Activated CD4-positive, alpha-beta memory T cell treated with anti-CD3 and anti-CD28 coated beads, Interleukin-2, amount 10 ng/mL, durations not matched to agents 7 days and 5 days (primary cell): ENCODE measurements at places on chromosomes 16 and 17. TPM values are rescaled to one million over a fixed set of nuclear protein-coding genes. Genes with fewer than 3 reads are reported as not detected.
A peak's percentile ranks its signal among the peaks of the same experiment; 100 is the strongest.

DNA sequence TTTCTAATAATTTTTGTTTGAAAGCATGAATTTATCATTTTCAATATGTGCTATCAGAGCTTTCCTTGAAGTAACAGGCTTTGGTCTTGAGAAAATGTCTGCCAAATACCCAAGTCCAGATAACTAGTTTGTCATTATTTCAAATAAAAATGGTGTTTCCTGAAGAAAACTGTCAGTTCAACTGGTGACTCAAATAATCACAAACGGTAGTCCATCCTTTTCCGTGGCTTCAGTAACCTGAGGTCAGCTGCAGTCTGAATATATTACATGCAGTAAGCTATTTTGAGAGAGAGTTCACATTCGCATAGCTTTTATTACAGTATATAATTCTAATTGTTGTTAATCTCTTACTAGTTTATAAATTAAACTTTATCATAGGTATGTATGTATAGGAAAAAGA lies 9.3 kb downstream of the SAP30BP start:
- no peaks in the 10 kb centered on the region for H3K27me3 ChIP-seq
- H3K27ac ChIP-seq = no peak overlapping the region
- H3K4me1 ChIP-seq = peaks cover 7% of the 10 kb centered on the region
- peaks cover 48% of the 10 kb centered on the region for H3K36me3 ChIP-seq
- DNase-seq = no peak

ERAL1 gene
- 34.6 TPM for total RNA-seq

DNA sequence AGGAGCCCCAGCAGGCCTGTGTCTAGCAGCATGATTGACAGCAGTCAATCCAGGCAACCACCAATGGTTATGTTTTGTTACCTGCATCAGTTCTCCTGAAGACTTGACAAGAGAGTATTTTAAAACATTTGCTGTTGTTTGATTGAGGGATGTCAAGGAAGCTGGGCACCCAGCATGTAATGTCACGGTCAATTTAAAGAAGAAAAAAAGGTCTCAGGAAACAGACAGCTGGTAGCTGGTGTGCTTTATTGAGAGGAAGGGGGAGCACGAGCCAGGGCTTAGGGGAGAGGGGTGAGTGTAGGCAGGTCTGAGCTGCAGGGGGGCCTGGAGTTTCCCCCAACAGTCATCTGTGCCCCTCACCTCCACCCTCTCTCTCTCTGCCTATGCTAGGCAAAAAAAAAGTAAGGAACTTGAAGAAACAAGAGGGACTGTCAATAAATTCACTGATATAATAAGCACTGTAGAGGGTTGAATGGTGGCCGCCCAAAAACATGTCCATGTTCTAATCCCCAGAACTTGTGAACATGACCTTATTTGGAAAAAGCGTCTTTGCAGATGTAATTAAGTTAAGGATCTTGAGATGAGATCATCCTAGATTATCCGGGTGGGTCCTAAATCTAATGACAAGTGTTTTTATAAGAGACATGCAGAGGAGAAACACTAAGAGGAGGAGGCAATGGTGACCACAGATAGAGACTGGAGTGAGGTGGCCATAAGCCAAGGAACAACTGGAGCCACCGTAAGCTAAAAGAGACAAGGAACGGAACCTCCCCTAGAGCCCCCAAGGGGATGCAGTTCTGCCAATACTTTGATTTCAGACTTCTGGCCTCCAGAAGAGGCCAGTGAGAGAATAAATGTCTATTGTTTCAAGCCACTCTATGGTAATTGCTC lies 14.5 kb downstream of the TSPOAP1 start:
- no peak overlapping the region for H3K27ac ChIP-seq
- peaks cover 16% of the 10 kb centered on the region for H3K4me1 ChIP-seq
- H3K36me3 ChIP-seq = peaks cover 30% of the 10 kb centered on the region
- H3K4me3 ChIP-seq = no peak overlapping the region

SULT1A2 gene
- total RNA-seq = 0.15 TPM

- H3K4me3 ChIP-seq = no peak overlapping the region
- H3K36me3 ChIP-seq = no peaks in the 10 kb centered on the region
- H3K27me3 ChIP-seq = peaks cover 49% of the 10 kb centered on the region
These were observed 6.9 kb downstream of the USP6 start for GRCh38 chr17:5122586-5123342.

- no peak overlapping the region for H3K27ac ChIP-seq
- no peak for DNase-seq
- H3K27me3 ChIP-seq = peaks cover 1% of the 10 kb centered on the region
- H3K4me1 ChIP-seq = no peaks in the 10 kb centered on the region
These were observed 205.9 kb upstream of the ASIC2 start for GRCh38 chr17:33499040-33499439.

SPNS3 gene
- total RNA-seq = 14.2 TPM

- H3K36me3 ChIP-seq = no peaks in the 10 kb centered on the region
- H3K27ac ChIP-seq = no peak overlapping the region
- no peak for DNase-seq
- peaks cover 3% of the 10 kb centered on the region for H3K27me3 ChIP-seq
- no peak overlapping the region for H3K4me3 ChIP-seq
- H3K4me1 ChIP-seq = peaks cover 2% of the 10 kb centered on the region
These were observed 31.1 kb upstream of the HELZ start for GRCh38 chr17:67276075-67276474.

GCGR gene
- total RNA-seq = not detected

CCL18 gene
- total RNA-seq = not detected

CCL15 gene
- total RNA-seq = not detected

DNA sequence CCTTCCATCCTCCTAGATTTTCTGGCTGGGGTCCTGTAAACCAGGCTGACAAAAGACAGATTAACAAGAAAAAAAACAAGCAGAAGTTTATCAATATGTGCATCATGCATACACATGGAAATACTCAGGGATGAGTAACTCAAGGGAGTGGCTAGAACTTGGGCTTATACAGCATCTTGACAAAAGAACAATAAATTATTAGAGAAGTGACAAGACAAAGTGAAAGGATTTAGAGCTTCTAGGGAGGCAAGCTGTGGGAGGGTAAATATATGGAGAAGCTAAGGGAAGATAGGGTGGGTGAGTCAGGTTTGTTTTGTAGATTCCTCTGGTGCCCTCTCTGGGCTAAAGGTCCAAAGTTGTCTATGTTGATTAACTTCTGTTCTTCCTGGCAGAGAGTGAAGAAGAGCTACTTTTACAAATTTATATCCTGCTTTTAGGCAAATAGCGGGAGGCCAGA lies 48.0 kb upstream of the NDRG4 start:
- no peak overlapping the region for H3K27ac ChIP-seq
- H3K4me3 ChIP-seq = no peak overlapping the region
- no peaks in the 10 kb centered on the region for H3K36me3 ChIP-seq

GSDMA gene
- total RNA-seq = 0.78 TPM

DNA sequence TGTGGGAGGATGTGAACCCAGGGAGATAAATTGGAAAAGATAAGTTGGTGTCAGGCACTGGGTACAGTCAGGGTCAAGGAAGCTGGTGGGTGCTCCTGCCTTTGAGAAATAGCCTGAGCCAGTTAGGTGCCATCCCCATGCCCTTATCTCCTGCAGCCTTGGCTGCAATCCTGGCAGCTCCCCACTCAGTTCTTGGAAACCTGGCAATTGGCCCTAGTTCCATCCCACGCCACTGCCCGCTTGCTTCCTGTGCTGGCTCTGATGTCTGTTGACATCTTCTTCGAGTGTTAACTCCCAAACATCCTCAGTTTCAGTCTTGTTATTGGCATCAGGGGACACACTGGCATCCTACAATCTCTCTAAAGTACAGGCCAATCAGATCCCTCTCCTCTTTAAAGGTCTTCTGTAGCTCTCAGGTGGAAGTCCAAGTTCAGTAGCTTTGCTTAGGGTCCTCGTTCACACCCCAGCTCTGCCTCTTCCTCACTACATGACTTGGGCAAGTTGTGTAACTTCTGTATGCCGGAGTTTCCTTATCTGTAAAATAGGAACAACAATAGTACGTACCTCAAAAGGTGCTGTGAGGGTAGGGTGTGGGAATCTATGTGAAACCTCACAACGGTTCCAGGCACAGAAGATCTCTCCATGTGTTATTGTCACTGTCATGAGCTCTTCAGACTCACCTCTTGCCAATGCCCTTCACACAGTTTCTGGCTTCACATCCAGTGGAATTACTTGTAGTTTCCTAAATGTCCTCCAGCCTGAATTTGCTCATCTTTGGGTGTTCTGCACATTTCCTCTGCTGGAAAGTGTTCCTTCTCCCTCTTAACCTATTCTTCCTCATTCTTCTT lies 13.5 kb upstream of the PRKAR1A start:
- H3K27ac ChIP-seq = peak overlapping the region; percentile 64
- peaks cover 5% of the 10 kb centered on the region for H3K36me3 ChIP-seq
- H3K4me1 ChIP-seq = peaks cover 47% of the 10 kb centered on the region
- H3K27me3 ChIP-seq = peaks cover 3% of the 10 kb centered on the region

DNA sequence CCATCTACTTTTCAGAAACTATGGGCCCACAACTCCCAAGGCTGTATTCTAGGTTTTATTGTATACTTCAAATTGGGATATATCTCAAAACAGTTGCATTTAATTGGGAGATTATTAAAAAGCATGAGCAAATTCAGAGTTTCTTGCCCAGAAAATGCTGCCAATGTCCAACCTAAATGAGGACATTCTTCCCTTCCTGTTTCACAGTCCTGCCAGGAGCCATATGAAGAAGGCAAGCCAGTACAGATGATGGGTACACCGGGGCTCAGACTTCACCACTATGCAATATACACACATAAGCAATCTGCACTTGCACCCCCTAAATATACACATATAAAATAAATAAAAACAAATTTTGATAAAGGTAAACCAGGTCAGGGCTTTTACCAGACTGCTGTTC lies 34.0 kb upstream of the CBLN1 start:
- no peaks in the 10 kb centered on the region for H3K4me1 ChIP-seq
- DNase-seq = no peak
- no peak overlapping the region for H3K4me3 ChIP-seq

DNA sequence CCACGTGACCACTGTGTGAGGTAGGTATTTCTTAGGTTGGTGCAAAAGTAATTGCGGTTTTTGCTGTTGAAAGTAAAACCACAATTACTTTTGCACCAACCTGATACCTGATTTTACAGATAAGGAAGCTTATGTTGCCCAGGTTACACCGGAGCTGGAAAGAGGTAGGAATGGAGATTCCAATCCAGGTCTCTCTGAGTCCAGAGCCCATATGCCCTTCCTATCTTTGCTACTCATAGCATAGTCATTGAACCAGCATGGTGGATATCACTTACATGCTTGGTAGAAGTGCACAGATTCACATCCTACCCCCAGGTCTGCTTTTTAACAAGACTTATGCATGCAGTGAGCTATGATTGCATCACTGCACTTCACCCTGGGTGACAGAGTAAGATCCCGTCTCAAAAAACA lies 61.8 kb downstream of the ARSG start:
- DNase-seq = peak; percentile 30
- H3K4me3 ChIP-seq = no peak overlapping the region
- peaks cover 25% of the 10 kb centered on the region for H3K36me3 ChIP-seq
- H3K27me3 ChIP-seq = no peaks in the 10 kb centered on the region
- H3K27ac ChIP-seq = peak overlapping the region; percentile 62

- peaks cover 7% of the 10 kb centered on the region for H3K4me1 ChIP-seq
- H3K27ac ChIP-seq = no peak overlapping the region
- no peaks in the 10 kb centered on the region for H3K27me3 ChIP-seq
- no peak for DNase-seq
- peaks cover 58% of the 10 kb centered on the region for H3K36me3 ChIP-seq
- H3K4me3 ChIP-seq = no peak overlapping the region
These were observed 30.5 kb downstream of the ADCY7 start for GRCh38 chr16:50296807-50297206.

GRCh38 chr16:58012481-58012880 lies 11.3 kb downstream of the USB1 start:
- no peak overlapping the region for H3K4me3 ChIP-seq
- peaks cover 21% of the 10 kb centered on the region for H3K36me3 ChIP-seq
- H3K27ac ChIP-seq = no peak overlapping the region
- DNase-seq = no peak

- DNase-seq = no peak
- no peaks in the 10 kb centered on the region for H3K4me1 ChIP-seq
- H3K27ac ChIP-seq = no peak overlapping the region
- H3K27me3 ChIP-seq = peaks cover 6% of the 10 kb centered on the region
These were observed 8.0 kb downstream of the SEZ6 start for GRCh38 chr17:28997806-28998205.

- H3K36me3 ChIP-seq = no peaks in the 10 kb centered on the region
- H3K4me1 ChIP-seq = peaks cover 65% of the 10 kb centered on the region
- H3K27me3 ChIP-seq = peaks cover 24% of the 10 kb centered on the region
- no peak for DNase-seq
- H3K27ac ChIP-seq = peak overlapping the region; percentile 40
These were observed 4.2 kb downstream of the CORO6 start for GRCh38 chr17:29618272-29619065.

CBFA2T3 gene
- not detected for total RNA-seq

DNA sequence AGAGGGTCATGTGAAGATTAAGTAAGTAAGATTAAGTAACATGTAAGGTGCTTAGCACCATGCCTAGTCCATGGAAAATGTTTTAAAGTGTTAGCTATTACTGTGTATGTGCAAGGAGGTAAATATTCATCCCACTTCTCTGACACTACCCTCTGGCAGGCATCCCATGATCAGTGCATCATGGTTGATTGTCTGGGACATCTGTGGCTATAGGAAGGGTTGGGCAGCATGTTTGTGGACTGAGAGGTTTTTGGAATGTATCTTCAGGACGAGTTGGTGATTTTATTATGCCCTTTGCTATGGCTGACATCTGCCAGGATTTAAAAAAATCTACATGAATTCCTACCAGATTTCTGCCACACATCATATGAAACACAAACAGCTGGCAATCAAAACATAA lies 6.5 kb upstream of the TAOK1 start:
- H3K4me3 ChIP-seq = no peak overlapping the region
- no peak overlapping the region for H3K27ac ChIP-seq
- H3K4me1 ChIP-seq = peaks cover 1% of the 10 kb centered on the region
- DNase-seq = no peak
- no peaks in the 10 kb centered on the region for H3K36me3 ChIP-seq

- no peaks in the 10 kb centered on the region for H3K36me3 ChIP-seq
- no peaks in the 10 kb centered on the region for H3K27me3 ChIP-seq
- H3K4me1 ChIP-seq = peaks cover 8% of the 10 kb centered on the region
- DNase-seq = no peak
- no peak overlapping the region for H3K4me3 ChIP-seq
- no peak overlapping the region for H3K27ac ChIP-seq
These were observed 33.4 kb upstream of the ZNF469 start for GRCh38 chr16:88349153-88349902.

- DNase-seq = no peak
- H3K36me3 ChIP-seq = no peaks in the 10 kb centered on the region
- no peaks in the 10 kb centered on the region for H3K27me3 ChIP-seq
These were observed 79.5 kb upstream of the DOC2B start for GRCh38 chr17:260944-261343.

- no peak overlapping the region for H3K27ac ChIP-seq
- H3K4me1 ChIP-seq = no peaks in the 10 kb centered on the region
- no peaks in the 10 kb centered on the region for H3K36me3 ChIP-seq
These were observed 121.1 kb downstream of the SPACA3 start for GRCh38 chr17:33112763-33113162.

RND2 gene
- not detected for total RNA-seq
